ENCODE measurements at places on chromosomes 6 and 20.

DNA sequence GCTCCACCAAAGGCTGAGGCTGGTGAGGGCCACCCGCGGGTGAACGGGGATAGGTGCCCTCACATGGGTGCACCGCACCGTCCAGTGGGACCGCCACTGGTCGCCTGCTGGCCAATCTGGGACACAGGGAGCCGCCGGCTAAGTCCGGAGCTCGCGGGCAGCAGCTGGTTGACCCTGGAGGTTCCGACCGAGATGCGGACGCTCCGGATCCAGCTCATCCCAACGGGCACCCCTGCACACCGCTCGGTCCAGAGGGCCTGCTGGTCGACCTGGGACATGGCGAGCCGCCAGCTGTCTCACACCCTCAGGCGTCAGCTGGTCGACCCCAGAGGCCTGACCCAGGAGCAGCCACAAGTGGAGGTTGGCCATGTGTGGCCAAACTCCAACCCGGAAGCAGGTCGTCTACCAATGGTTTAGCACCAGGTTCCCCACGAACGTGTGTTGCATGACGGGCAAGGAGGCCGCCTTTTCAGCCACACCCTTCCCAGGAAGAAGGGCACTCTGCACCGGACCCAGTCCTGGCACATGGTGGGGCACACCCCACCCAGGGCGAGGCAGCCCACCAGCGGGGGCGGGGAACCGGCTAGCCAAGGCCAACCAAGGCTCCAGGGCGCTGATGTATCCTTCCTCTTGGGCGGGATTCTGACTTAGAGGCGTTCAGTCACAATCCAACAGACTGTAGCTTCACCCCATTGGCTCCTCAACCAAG is 746.0 kb upstream of the DEFB115 start:
- DNase-seq, result no peak

GRCh38 chr20:20085071-20085470 is 32.7 kb downstream of the CFAP61 start:
- DNase-seq, result peak; percentile 80

- DNase-seq, result no peak
Measured at GRCh38 chr6:41658636-41659035, 20.4 kb downstream of the MDFI start.

GRCh38 chr6:143742070-143742954 is 64.5 kb downstream of the PHACTR2 start:
- no peak for DNase-seq

DNA sequence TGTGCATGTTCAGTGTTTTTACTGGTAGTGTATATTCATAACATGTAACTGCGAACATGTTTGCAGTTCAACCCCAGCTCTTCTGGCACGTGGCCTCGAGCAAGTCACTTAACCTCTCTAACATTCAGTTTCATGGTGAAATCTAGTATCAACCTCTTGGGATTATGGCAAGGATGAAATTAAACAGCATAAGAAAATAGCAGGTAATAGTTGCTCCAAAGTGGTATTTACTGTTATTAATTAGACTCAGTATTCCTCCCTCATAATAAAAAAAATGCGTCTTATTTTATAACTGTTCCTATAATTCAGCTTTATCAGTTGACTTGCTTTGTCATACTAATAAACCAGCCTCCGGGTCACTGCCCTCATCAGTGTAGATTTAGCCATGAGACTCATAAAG is 15.0 kb downstream of the FAM184A start:
- DNase-seq, result no peak

DNA sequence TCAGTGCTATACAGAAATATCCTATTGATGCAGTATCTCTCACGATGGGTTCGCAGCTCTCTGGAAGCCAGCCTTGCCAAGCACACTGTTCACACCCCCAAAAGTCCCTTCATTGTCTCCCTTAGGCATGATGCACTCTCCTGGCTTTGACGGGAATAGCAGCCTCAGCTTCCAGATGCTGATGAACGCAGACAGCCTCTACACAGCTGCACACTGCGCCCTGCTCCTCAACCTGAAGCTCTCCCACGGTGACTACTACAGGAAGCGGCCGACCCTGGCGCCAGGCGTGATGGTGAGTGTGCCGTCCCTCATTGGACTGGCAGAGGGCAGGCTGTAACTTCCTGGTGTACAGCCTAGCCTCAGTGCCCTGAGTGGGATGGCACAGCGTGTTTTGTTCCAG is 60.0 kb upstream of the PBOV1 start:
- DNase-seq, result no peak

DNA sequence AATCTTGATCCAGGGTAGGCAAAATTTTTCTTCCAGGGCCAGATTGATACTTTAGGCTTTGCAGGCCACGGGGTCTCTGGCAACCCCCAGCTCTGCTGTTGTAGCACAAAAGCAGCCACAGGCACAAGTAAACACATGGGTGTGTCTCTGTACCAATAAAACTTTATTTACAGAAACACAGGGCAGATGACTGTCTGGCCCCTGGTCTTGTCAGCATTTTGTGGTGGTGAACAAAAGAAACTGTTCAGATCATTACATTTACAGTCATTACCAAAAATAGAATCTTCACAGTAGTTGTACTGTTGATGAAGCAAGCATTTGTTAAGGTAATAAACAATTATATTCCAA is 45.0 kb upstream of the KIF25 start:
- DNase-seq, result no peak

DNA sequence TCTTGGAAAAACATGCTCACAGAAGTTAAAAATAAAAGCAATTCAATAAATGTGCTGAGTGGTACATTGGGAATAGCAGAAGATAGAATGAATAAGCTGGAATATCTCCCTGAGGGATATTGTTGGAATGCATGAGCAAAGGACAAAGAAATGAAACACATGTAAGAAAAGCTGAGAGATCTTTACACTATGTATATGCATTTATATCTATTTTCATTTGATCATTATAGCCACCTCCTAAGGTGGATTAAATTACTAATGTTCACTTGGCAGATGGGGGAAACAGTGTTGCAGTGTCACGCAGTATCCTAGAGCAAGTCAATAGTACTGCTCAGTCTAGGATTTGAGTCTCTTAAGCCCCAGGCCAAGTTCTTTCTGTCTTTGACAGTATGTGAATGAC is 542.0 kb upstream of the MARCKS start:
- DNase-seq, result no peak

DNA sequence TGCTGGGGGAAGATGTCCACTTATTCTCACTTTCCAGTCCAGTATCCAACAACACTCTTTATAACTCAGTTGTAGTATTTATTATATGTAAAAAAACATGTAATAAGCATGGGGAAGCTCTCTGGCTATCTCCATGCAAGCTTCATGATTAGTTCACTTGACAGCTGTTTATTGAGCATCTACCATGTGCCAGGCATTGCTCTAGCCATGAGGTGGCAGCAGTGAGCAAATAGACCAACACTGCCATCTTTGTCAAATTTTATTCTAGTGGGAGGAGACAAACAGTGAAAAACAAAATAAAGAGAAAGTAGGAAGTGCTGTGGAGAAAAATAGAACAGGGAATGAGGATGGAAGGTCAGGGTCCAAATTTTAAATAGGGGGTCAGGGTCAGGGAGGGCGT is 131.8 kb downstream of the CFAP61 start:
- no peak for DNase-seq

DNA sequence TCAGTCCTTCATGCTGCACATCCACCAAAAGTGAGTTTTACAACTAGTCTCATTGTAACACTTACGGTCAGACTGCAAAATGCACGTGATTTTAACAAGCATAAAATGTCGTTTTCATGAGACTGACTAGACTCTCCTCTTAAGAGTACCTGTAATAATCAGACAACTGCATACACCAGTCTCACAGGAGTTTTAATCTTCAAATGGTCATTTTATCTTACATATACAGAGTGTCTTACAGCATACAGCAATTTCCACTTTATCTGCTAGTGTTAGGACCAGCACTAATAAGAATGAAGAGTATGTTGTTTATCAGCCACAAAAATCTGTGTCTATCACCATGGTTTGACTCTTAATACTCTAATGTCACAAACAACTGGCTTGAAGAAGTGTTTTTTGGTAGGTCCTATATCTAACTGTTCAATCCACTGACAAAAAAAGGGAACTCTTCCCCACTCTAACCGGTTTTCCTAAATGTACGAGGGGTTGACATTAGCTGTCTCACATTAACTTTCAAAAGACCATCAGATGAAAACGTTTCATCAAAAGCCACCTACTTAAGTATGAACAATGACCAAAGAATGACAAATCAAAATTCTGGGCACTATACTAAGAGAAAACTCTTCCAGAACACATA is 1.5 kb upstream of the ASF1A start:
- no peak for DNase-seq

GRCh38 chr20:1874450-1875182 is 20.6 kb upstream of the SIRPA start:
- peak; percentile 59 for DNase-seq

GRCh38 chr6:129353067-129353466 is 356.9 kb downstream of the ARHGAP18 start:
- DNase-seq, result no peak

- DNase-seq, result no peak
Measured at GRCh38 chr6:34616227-34616585, 60.1 kb upstream of the SPDEF start.

DNA sequence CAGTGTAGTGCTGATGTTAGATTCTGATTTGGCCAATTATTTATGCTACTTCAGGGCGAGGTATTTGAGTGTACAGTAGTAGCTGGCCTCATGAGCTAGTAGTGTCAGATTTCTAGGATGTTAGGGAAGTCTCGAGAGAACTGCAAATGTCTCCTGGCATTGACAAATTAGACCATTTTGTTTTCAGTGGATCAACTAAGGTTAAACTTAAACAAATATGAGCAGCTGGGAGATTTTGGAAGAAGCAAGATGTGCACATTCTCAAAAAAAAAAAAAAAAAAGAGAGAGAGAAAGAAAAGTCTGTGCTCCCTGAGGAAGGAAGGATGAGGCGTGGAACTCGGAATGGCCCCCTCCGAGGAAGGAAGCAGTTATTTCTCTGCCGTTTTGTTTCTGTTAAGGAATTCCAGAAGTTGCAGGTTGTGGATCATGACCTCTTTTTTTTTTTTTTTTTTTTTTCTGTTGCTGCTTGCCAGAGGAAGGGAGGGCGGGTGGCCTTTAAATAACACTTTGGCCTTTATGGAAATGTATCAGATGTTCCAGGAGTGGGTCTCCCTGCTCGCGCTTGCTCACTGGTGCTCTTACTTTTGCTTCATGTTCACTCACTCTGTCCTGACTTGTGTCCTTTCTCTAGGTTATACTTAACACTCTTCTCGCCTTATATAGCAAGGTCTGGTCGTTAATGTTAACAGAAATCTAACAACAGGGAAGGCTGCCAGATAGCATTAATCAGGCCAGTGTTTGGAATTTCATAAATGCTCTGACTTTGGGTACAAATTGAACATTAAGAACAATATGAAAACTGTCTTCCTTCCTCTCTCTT is 124.4 kb downstream of the TCP11 start:
- DNase-seq, result no peak

GRCh38 chr6:133895573-133896343 is 6.8 kb downstream of the TCF21 start:
- DNase-seq, result no peak

- no peak for DNase-seq
Measured at GRCh38 chr6:68134796-68135195, 500.3 kb upstream of the ADGRB3 start.

DNA sequence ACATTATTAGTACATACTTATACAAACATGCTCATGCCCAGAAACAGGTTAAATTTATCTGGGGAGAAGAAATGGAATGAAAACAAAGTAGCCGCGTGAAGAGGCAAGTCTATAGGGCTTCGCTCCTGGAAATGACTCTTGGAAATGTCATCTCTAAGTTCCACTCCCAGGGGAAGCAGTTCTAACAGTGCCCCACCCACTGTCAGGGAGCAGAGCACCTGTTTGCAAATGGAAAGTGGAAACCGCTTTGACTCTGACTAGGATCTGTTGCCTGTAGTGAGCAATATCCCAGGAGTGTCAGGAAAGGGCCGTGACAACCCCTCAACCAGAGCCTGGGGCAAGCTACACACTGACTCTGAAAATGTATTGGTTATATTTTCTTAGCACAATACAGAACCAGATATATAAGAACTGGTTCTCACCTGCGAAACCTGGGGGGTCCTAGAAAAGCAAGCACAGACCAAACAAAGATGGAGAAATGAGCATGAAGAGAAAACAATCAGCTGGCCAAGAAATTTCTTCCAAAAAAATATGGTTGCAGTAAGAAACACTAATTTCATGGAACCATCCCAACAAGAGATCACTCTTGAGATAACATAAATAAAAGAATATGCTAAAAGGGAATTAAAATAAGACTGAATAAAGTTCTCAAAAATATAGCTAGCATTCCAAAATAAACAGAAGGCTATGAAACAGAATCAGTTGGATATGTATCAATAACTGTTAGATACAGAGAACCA is 47.5 kb upstream of the CRISP1 start:
- DNase-seq, result no peak

Data from tibial artery (tissue), 4 donors.